Activated CD4-positive, alpha-beta T cell treated with anti-CD3 and anti-CD28 coated beads, Interleukin-2, amount 10 ng/mL, durations not matched to agents 7 days and 5 days (primary cell): ENCODE measurements at places on chromosomes 6 and 20.

GRCh38 chr6:98484696-98485095 is 349.7 kb upstream of the POU3F2 start:
- H3K4me3 ChIP-seq: no peak overlapping the region
- H3K27me3 ChIP-seq: no peaks in the 10 kb centered on the region
- no peaks in the 10 kb centered on the region for H3K4me1 ChIP-seq
- H3K36me3 ChIP-seq: no peaks in the 10 kb centered on the region

DNA sequence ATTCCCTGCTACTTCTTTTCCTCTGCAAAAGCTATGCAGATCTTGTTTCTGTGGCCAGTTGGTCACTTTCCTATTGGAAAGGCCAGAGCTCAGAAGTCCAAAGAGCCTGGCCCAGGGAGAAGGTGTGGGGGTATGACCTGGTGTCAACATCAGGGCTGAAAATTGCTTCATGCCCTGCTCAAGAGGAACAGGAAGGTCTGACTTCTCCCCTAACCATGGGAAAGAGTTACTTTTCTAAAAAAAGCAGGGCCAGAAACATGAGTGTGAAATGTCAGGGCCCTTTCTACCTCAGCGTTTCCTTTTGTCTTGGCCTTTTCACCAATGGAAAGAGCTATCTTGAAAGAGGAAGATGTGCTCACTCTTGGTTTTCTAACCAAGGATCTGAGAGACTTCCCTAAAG is 117.4 kb downstream of the MAFB start:
- H3K4me1 ChIP-seq: no peaks in the 10 kb centered on the region
- H3K27me3 ChIP-seq: peaks cover 9% of the 10 kb centered on the region
- no peak overlapping the region for H3K4me3 ChIP-seq
- no peak overlapping the region for H3K27ac ChIP-seq
- DNase-seq: no peak
- H3K36me3 ChIP-seq: no peaks in the 10 kb centered on the region

- H3K4me3 ChIP-seq: no peak overlapping the region
- H3K27me3 ChIP-seq: peaks cover 3% of the 10 kb centered on the region
- DNase-seq: no peak
These were observed 274.9 kb downstream of the CDH26 start for GRCh38 chr20:60233018-60233630.

- H3K4me1 ChIP-seq: peaks cover 29% of the 10 kb centered on the region
- H3K36me3 ChIP-seq: no peaks in the 10 kb centered on the region
- no peak overlapping the region for H3K27ac ChIP-seq
- H3K4me3 ChIP-seq: no peak overlapping the region
These were observed 6.8 kb upstream of the BFSP1 start for GRCh38 chr20:17537959-17538358.

DNA sequence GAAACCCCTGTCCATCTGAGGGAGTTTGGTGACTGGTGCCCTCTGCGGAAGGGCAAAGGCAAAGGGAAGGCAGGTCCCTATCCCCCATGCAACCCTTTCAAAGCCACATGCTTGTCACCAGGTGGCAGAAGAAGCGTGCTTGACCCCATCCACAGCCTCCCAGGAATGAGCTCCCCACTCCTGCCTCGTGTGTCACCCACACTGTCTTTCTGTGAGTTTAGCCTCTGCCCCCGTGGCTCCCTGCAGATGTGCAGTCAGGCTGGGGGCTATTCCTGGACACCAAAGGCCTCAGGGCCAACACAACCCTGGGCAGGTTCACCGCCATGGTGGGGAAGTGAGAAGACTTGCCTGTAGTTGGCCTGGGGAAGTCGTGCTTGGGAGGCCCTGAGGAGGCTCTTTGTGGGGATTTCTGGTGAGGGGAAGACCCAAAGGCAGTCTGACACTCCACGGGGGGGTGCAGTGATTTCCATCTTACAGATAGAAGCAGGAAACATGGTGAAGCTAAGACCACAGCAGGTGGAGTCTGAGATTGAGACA is 16.6 kb upstream of the PCMTD2 start:
- no peaks in the 10 kb centered on the region for H3K4me1 ChIP-seq
- no peak overlapping the region for H3K27ac ChIP-seq
- no peak overlapping the region for H3K4me3 ChIP-seq
- DNase-seq: no peak

DNA sequence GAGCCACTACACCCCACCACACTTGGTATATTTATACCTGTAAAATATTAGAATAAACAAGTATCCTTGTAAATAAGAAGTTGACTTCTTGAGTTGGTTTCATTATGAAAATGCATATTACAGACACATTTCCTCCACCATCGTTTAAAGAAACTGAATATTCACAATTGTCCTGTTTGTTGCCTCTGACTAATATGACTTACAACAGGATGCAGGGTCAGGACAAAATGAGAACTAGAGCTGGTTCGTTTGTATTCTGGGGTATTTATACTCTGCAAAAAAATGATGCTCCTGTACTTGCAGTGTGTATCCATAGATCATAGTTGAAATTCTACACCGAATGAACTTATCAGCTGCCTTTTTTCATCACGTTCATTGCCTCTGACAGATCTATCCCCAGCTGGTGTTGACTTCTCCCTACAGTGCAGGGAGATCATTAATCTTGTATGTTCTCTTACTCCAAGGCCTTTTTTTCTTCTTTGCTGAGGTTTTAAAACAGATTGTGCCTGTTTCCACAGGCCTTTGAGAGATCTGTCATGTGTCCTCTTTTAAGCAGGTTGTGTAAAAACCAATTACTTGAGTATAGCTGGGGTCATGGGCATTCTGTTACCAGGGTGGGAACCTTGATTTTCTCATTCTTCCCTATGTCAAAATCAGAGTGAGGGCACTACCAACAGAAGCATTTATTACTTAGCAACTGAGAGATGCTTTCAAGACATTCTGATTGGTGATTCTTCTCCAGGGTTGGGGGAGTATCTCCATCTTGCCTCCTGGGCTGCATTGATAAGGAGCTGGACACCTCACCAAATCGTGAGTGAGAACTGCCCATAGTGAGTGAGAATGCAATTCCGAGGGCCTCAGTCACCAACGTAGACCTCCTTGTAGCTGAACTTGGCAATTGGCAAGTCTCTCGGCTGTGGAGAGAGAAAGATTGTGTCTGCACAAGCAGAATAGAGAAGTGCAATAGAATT is 78.8 kb upstream of the CD83 start:
- H3K27ac ChIP-seq: no peak overlapping the region
- H3K36me3 ChIP-seq: no peaks in the 10 kb centered on the region
- no peak for DNase-seq
- no peak overlapping the region for H3K4me3 ChIP-seq
- peaks cover 23% of the 10 kb centered on the region for H3K27me3 ChIP-seq
- H3K4me1 ChIP-seq: peaks cover 7% of the 10 kb centered on the region

- DNase-seq: no peak
- peaks cover 42% of the 10 kb centered on the region for H3K4me1 ChIP-seq
- H3K4me3 ChIP-seq: peak overlapping the region; percentile 40
- H3K36me3 ChIP-seq: peaks cover 12% of the 10 kb centered on the region
- peak overlapping the region; percentile 88 for H3K27ac ChIP-seq
These were observed 13.7 kb downstream of the PSMB9 start for GRCh38 chr6:32867554-32868256.

DNA sequence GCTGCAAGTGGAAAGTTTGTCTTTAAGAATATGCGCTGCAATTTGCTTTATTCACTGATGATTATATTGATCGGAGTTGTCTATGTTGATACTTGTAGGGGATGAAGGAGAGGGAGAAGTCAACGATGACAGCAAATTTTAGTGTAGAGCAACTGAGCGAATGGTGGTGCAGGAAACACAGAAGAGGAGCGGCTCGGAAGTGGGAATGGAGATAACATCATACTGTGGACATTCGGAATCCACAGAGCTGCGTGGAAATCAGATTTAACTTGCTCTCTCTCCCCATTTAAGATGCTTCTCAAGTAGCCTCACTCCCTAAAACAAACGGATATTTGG is 722 bp upstream of the TMEM14B start:
- peaks cover 24% of the 10 kb centered on the region for H3K36me3 ChIP-seq
- H3K27ac ChIP-seq: peak overlapping the region; percentile 95
- DNase-seq: no peak
- peak overlapping the region; percentile 93 for H3K4me3 ChIP-seq
- H3K27me3 ChIP-seq: no peaks in the 10 kb centered on the region

GRCh38 chr20:58011947-58012610 is 216.4 kb downstream of the ANKRD60 start:
- peaks cover 10% of the 10 kb centered on the region for H3K4me1 ChIP-seq
- peaks cover 7% of the 10 kb centered on the region for H3K27me3 ChIP-seq
- no peak overlapping the region for H3K4me3 ChIP-seq
- no peaks in the 10 kb centered on the region for H3K36me3 ChIP-seq
- DNase-seq: no peak

DNA sequence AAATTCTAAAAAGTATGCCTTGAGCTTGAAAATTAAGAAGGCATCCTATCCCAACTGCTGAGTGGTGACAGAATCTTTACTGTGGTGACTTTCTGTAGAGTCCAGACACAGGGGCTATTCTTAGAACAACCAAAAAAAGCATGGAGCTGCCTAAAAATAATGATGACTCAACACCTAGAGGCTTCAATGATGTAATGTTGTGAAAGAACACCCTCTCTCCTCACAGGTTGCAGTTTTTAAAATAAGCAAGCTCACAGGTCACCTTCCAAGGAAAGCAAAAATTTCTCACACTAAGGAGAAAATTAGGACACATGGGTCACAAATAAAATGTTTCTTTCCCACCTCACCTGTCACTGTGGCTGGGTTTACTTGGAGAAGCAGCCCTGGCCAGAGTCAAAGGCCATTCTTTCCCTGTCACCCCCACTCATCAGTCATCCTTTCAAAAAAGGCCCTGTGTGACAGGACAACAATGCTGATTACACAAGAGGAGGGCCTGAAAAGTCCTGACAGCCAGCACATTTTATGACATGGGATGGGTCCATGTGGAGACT is 53.5 kb downstream of the RCAN2 start:
- H3K4me1 ChIP-seq: no peaks in the 10 kb centered on the region
- no peak overlapping the region for H3K27ac ChIP-seq
- DNase-seq: no peak
- H3K27me3 ChIP-seq: peaks cover 9% of the 10 kb centered on the region

DNA sequence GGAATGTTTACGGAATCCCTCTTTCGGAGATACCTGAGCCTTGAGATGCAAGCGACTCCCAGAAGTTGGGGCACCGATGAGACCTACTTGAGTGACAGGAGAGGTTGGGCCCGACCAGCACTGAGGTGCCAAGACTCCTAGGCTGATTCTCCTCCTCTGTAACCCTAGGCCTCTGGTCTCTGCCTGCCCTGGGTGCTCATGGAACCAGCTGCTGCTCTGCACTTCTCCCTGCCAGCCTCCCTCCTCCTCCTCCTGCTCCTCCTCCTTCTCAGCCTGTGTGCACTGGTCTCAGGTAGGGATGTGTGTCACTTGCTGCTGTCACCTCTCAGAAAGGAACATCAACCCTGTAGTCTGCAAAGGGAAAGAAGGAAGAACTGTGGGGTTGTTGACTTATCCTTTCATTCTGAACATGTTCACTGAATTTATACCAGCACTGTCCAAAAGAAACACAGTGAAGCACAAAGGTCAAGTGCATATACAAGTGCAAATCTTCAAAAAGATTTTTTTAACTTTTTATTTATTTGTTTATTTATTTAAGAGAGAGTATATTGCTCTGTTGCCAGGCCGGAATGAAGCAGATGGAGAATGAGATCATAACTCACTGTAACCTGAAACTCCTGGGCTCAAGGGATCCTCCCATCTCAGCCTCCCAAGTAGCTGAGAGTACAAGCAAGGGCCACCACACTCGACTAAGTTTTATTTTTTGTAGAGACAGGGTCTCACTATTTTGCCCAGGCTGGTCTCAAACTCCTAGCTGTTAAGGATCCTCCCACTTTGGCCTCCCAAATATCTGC is 913 bp downstream of the BTN2A2 start:
- DNase-seq: peak; percentile 20
- H3K27me3 ChIP-seq: no peaks in the 10 kb centered on the region
- peaks cover 26% of the 10 kb centered on the region for H3K4me1 ChIP-seq
- H3K27ac ChIP-seq: peak overlapping the region; percentile 93
- H3K36me3 ChIP-seq: peaks cover 2% of the 10 kb centered on the region

GRCh38 chr6:150695652-150696051 is 96.0 kb downstream of the PLEKHG1 start:
- H3K27ac ChIP-seq: no peak overlapping the region
- no peak overlapping the region for H3K4me3 ChIP-seq
- H3K36me3 ChIP-seq: no peaks in the 10 kb centered on the region
- no peak for DNase-seq

DNA sequence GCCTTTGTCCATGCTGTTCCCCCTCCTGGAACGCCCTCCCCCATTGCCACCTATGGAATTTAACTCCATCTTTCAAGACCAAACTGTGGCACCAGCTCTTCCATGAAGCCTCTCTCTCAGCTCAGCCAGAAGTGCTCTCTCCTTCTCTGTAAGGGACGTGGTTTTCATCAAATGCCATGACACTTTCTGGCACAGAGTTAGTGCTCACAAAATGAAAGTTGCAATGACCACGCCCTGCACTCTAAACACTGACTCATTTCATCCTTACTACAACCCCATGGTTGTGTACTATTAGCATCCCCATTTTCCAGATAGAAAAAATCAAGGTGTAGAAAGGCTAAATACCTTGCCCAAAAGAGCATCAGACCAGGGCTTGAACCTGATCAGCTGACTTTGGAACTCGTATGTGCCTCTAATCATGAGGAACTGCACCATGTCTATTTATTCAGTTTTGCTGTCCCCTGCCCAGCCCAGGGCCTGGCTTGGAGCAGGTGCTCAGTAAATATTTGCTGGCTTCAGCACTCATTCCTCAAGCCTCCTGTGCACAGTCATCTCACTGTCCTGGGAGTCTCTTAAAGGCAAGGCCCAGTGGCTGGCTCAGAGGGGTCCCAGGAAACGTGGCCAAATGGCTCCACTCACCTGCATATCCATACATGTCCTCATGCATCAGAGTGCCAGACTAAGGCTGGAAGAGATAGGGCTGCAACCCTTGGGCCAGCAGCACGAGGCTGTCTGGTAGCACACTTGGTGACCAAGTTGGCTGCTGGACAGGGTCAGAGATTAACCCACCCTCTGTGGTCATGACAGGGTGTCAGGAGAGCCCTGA is 77.9 kb downstream of the MRPL14 start:
- no peaks in the 10 kb centered on the region for H3K36me3 ChIP-seq
- H3K4me3 ChIP-seq: no peak overlapping the region
- peak; percentile 44 for DNase-seq
- H3K27me3 ChIP-seq: peaks cover 2% of the 10 kb centered on the region

- H3K4me1 ChIP-seq: no peaks in the 10 kb centered on the region
- peaks cover 2% of the 10 kb centered on the region for H3K27me3 ChIP-seq
- H3K27ac ChIP-seq: no peak overlapping the region
- H3K4me3 ChIP-seq: no peak overlapping the region
- no peak for DNase-seq
These were observed 348.6 kb upstream of the SOX4 start for GRCh38 chr6:21244897-21245470.

- no peak overlapping the region for H3K27ac ChIP-seq
- H3K27me3 ChIP-seq: no peaks in the 10 kb centered on the region
- peaks cover 22% of the 10 kb centered on the region for H3K4me1 ChIP-seq
- H3K36me3 ChIP-seq: peaks cover 14% of the 10 kb centered on the region
These were observed 14.3 kb upstream of the C20orf144 start for GRCh38 chr20:33647603-33648395.

GRCh38 chr6:152948150-152948768 is 34.6 kb downstream of the FBXO5 start:
- H3K27ac ChIP-seq: no peak overlapping the region
- H3K4me1 ChIP-seq: peaks cover 4% of the 10 kb centered on the region
- H3K27me3 ChIP-seq: peaks cover 20% of the 10 kb centered on the region
- H3K36me3 ChIP-seq: no peaks in the 10 kb centered on the region
- peak overlapping the region; percentile 14 for H3K4me3 ChIP-seq

GRCh38 chr20:34974246-34974645 is 18.6 kb downstream of the MYH7B start:
- H3K4me3 ChIP-seq: no peak overlapping the region
- DNase-seq: no peak
- no peak overlapping the region for H3K27ac ChIP-seq
- H3K4me1 ChIP-seq: no peaks in the 10 kb centered on the region

- no peaks in the 10 kb centered on the region for H3K4me1 ChIP-seq
- peaks cover under 1% of the 10 kb centered on the region for H3K27me3 ChIP-seq
- no peak overlapping the region for H3K27ac ChIP-seq
- no peak overlapping the region for H3K4me3 ChIP-seq
These were observed 16.4 kb downstream of the SOX4 start for GRCh38 chr6:21609881-21610329.
